Stimulated activated CD4-positive, alpha-beta T cell treated with anti-CD3 and anti-CD28 coated beads, Interleukin-4, amount 100 ng/mL, for 4 hours (primary cell): ENCODE measurements at places on chromosomes 3 and 15.

GRCh38 chr3:34011171-34012101 lies 213.0 kb downstream of the PDCD6IP start:
- no peak for DNase-seq

- no peak for DNase-seq
These were observed 172.2 kb downstream of the ATP10A start for GRCh38 chr15:25690673-25691543.

DNA sequence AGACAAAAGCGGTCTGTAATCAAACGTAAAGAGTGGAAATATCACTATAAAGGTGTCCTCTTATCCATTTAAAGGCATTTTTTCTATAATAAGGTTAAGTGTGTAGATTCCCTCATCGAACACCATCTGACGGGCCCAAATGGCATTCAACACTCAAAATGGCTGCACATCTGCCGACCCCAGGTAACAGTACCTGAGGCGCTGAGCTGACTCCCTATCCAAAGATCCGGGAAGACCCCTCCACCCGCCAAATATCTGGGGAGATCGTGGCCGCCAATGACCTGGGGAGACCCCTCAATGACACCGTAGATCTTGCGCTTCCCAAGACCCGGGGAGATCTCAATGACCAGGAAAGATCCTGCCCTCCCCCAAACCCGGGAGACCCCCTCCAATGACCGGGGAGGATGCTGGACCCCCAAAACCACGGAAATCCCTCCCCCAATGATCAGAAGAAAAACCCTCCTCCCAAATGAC lies 476 bp downstream of the IP6K2 start:
- DNase-seq = peak; percentile 6

DNA sequence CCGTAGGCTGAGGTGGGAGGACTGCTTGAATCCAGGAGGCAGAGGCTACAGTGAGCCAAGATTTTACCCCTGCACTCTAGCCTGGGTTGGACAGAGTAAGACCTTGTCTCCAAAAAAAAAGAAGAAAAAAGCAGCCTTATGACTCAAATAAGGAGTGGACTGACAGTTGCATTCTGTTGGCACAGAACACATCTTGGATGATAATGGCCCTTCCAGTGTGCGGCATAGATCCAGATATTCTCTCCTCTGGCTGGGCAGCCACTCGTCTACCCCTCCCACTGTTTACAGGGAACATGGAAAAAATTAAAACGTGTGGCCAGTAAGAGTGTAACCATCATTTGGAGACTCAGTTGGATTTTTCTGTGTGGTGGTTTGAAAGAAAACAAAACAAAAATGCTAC lies 118.6 kb upstream of the RNF7 start:
- DNase-seq = no peak

GRCh38 chr15:39205506-39206371 lies 375.1 kb upstream of the THBS1 start:
- no peak for DNase-seq

DNA sequence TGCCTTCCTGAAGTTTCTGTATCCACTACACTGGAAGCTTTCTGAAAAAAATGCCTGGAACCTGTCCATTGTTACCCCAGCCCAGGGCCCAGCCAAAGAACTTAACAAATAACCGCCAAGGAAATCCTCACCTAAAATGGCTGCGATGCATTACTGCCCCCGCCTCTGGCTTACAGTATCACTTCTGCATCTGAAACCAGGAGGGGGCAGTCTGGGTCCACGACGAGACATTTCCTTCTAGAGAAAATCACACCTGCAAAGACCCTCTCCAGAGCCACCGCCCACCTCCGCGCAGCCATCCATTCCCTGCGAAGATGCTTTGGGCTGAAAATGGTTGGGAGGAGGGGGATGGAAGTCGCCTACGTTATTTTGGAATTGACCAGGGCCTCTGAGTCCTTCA lies 22.4 kb upstream of the CELF6 start:
- peak; percentile 12 for DNase-seq

GRCh38 chr3:151016478-151016795 lies 43.9 kb upstream of the CLRN1 start:
- DNase-seq = no peak

DNA sequence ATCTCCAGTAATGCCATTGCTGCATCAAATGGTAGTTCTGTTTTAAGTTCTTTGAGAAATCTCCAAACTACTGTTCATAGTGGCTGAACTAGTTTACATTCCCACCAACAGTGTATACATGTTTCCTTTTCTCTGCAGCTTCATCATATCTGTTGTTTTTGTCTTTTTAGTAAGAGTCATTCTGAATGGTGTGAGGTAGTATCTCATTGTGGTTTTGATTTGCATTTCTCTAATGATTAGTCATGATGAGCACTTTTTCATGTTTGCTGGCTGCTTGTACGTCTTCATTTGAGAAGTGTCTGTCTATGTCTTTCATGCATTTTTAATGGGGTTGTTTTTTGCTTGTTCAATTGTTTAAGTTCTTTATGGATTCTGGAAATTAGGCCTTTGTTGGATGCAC lies 10.2 kb upstream of the GCSAM start:
- DNase-seq = no peak

DNA sequence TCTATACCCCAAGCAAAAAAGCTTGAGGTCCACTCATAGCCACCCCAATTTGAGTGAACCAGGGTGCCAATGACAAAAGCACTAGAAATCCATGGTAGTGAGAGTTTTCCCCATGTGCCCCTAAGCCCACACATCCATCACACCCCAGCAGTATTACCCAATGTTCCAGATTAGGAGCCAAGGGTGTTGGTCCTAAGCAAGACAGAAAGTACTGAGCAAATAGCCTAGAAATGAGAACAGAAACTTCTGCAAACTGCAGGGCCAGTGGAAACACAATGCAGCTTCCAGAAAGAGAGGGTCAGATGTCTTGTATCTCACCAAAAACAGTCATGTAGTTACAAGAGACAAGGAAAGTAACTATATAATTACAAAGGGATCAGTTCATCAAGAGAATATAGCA lies 10.9 kb upstream of the OXTR start:
- DNase-seq = no peak

DNA sequence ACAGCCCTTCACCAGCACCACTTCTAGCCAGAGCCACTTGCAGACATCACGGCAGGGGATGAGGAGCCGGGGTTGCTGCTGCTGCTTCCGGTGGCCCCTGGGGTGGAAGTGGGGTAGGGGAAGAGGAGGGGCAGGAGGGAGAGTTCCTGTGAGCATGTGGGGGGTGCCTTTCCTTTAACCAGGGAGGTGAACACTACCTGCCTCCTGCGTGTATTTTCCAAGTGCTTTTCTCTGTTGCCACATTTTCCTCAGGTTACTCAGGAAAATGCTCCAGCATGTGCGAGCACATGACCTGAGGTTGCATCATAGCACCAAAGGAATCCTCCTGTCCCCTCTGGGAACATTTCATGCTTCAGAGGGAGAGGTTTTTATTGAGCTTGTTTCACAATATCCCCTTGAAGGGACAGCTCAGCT lies 12.2 kb upstream of the SACM1L start:
- DNase-seq = peak; percentile 40
